ENCODE measurements at places on chromosomes 4 and X.

GRCh38 chr4:81084029-81084428 lies 53.5 kb downstream of the BMP3 start:
- peak; percentile 15 for DNase-seq

DNA sequence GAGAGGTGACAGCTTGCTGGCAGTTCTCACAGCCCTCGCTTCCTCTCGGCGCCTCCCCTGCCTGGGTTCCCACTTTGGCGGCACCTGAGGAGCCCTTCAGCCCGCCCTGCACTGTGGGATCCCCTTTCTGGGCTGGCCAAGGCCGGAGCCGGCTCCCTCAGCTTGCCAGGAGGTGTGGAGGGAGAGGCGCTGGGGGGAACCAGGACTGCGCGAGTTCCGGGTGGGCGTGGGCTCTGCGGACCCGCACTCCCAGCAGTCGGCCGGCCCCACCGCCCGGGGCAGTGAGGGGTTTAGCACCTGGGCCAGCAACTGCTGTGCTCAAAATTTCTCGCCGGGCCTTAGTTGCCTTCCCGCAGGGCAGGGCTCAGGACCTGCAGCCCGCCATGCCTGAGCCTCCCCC lies 47.0 kb upstream of the PTPN13 start:
- no peak for DNase-seq

- DNase-seq: no peak
Observed at GRCh38 chrX:38896724-38897298, 95.6 kb downstream of the MID1IP1 start.

DNA sequence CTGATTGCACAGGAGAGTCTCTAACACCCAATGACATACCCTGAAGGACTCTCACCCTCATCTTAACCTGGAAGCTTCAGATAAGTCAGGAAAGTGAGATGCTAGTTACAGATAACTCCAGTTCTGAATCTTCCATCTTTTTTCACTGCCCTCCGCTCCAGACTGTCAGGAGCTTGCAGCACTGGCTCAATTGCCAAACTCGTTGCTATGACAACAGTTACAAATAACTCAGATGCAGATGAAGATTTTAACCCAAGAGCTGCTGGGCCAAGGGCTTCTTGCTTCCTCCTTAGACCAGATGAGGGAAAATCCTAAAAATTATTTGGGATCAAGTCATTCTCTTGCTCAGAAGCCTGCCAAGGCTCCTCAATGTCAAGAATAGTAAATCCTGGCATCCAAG lies 109.1 kb upstream of the HUWE1 start:
- DNase-seq: peak; percentile 20

- DNase-seq: no peak
Observed at GRCh38 chr4:151600432-151600831, 160.4 kb downstream of the GATB start.

- DNase-seq: no peak
Observed at GRCh38 chr4:15836362-15836761, 58.2 kb downstream of the CD38 start.

DNA sequence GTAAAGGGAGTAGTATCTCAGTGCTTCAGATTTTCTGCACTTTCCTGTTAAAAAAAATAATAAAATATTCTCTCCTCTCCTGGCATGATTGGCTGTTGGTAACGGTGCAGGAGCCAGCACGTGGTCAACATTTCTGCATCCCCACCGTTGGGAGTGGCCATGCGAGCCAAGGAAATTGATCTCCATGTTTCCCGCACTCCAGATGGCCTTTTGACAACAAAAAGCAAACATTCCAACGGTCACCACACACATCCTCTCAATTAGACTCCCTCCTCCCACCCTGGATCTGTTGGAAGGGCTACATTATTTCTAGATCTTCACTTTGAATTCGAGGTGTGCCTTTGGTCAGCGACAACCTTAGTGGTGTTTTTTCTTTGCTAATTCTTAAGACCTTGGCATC lies 45.0 kb downstream of the STK32B start:
- no peak for DNase-seq

- DNase-seq: no peak
Observed at GRCh38 chrX:39000802-39001201, 199.5 kb downstream of the MID1IP1 start.

DNA sequence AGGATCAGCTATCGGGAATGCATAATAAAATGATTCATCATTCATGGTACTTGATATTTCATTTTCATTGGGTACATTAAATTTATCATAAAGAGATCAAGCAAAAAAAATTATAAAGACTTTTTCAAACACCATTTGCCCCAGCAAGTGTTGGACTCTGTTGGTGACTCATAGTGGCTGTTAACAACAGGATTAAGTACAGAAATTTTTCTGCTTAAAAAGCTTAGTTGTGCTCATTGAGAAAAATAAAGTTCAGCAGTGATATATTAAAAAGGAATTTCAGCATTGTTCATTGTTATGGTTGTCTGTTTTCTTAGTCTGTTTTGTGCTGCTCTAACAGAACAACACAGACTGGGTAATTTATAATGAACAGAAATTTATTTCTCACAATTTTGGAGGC lies 86.2 kb upstream of the PCDH10 start:
- no peak for DNase-seq

- DNase-seq: peak; percentile 97
Observed at GRCh38 chrX:153972368-153973126, at the start of gene TMEM187. Gene TMEM187, plus strand, starts transcription at chrX:153972754. Its CDS starts 9,309 bp downstream, at chrX:153982063.

GRCh38 chr4:28976369-28976768 lies 1743.8 kb upstream of the PCDH7 start:
- no peak for DNase-seq

DNA sequence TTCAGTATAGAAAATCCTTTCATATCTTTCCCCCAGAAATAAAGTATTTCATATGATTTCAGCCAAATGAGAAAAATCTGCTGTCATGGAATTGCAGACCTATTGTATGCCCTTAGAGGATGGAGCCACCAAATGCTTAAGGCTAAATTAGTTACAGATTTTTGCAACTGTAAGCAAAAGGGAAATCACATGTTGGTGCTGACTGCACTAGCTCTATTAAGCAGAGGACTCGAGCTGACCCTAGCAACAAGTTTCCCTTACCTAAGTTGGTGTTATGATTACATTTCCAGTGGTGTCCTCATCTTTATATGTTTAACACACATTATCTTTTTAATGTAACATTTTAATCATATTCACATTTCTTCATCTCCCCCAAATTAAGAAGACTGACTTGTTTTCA lies 58.3 kb upstream of the DOCK11 start:
- DNase-seq: no peak

GRCh38 chr4:182577411-182577810 lies 334.2 kb downstream of the TENM3 start:
- no peak for DNase-seq

GRCh38 chr4:48102303-48102702 lies 31.7 kb downstream of the TXK start:
- no peak for DNase-seq

DNA sequence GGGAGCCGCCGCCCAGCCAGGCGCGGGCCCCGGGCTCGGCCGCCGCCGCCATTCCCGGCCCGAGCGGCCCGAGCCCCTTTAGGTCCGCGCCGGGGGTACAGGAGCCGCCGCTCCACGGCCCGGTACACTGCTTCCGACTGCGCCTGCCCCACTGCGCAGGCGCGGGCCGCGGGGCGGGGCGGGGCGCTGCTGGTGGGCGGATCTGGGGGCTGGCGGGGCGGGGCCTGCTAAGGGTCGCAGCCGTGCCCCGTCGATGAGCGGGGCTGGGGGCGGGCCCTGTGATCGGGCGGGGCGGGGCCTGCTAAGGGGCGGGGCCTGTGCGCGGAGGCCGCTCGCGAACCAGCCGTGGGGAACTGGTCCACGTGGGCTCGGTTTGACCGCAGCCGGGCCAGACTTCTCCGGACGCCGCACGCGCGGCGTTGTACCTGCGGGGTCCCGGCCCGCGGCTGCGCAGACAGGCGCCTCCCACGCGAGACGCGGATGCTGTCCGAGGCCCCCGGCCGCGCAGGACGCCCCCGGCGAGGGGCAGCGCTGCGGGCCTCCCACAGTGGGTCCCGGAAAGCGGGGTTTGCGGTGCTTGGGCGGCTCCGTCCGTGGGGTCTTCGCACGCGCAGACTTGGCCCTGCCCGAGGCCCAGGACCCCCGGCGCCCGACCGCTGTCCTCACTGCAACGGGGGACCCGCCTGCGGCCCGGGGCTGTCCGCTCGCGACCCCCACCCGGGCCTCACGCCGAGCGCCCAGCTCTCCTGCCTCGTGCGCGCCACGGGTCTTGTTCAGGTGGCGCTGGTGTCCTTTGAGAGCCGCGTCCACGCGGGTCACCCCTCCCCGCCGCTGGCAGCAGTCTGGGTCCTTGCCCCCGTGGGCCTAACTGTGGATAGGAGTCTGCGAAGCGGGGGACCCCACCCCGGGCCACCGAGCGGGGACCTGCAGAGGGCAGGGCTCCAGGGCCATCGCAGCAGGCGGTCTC lies at the start of gene DGKQ:
Gene DGKQ, minus strand, starts transcription at position 139 of the 967 bp plus-strand sequence. Its CDS starts 87 bp downstream, at position 52.
- peak; percentile 89 for DNase-seq

- no peak for DNase-seq
Observed at GRCh38 chr4:72975488-72975784, 94.1 kb downstream of the COX18 start.

DNA sequence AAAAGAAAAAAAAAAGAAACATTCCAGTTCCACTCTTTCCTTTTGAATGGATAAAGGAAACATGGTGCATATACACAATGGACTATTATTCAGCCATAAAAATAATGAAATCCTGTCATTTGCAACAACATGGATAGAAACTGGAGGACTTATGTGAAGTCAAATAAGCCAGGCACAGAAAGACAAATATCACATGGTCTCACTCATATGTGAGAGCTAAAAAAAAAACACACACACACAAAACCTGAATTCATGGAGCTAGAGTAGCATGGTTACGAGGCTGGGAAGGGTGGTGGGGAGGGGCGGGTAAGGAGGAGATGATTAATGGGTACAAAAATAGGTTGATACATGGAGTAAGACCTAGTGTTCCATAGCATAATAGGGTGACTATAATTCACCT lies 22.4 kb upstream of the SH3KBP1 start:
- DNase-seq: no peak

- no peak for DNase-seq
Observed at GRCh38 chrX:130552444-130553073, 150.8 kb downstream of the RBMX2 start.

- no peak for DNase-seq
Observed at GRCh38 chr4:124768596-124769365, 56.2 kb upstream of the ANKRD50 start.

DNA sequence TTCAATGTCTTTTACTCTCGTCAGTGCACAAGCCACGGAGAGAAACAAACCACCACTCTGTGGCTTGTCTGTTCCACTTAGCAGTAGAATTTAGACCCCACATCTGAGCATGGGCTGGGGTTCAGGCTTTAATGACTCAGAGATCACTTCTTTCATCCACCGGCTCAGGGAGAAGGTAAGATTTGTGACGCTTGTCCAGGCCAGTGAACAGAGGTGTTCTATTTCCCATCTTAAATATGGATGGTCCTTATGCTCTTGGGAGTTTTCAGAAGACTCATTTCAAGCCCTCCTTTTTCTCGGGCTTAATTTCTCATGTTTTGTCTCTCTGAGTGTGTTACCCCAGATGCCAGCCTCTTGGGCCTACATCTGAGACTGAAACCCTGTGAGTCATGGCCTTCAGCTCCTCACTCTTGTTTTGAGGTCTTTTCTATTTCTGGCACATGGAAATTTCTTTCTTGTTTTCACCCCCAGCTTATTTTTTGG lies 127.4 kb upstream of the SFRP2 start:
- DNase-seq: no peak

GRCh38 chrX:37755025-37755424 lies 24.8 kb upstream of the CYBB start:
- DNase-seq: peak; percentile 90

GRCh38 chr4:15455290-15455689 lies 14.4 kb upstream of the CC2D2A start:
- no peak for DNase-seq

GRCh38 chrX:111168314-111168713 lies 72.3 kb downstream of the PAK3 start:
- peak; percentile 44 for DNase-seq

GRCh38 chr4:171441300-171441941 lies 371.8 kb upstream of the GALNTL6 start:
- no peak for DNase-seq

GRCh38 chr4:71472946-71473345 lies 134.1 kb downstream of the SLC4A4 start:
- DNase-seq: no peak

DNA sequence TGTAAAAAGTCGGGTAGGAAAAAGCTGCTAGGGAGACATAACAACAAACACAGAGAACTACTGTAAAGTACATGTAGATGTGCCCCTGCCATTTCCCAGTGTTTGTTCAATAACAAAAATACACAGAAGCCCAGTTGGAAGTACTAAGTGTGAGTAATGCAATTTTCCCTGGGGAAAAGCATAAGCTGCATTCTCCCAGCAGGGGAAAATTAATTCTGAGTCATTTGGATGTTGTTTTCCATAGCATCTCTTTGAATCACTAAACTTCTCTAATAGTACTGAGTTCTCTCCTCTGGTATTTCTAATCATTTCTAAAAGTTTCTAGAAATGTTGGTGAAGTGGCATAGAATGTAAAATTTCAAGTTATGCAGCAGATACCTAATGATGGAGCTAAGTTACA lies 1114.9 kb downstream of the C4orf33 start:
- no peak for DNase-seq

- DNase-seq: peak; percentile 22
Observed at GRCh38 chr4:37188100-37188499, 56.4 kb upstream of the NWD2 start.

DNA sequence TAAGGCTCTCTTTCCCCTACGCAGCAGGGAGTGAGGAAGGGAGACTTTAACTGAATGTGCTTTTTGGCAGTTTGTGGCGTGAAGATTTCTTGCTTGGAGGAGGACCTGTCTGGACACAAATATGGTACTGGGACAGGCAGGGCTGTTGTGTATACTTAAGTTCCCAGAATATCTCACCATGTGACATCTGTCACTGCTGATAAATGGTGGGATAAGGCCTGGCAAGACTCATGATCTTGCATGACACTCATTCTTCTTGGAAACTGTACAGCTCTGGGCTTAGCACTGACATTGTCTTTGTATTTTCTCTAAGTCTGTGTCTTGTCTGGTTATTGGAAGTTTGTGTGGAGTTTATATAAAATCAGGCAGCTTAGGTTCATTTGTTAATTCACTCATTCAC lies 93.1 kb downstream of the STK32B start:
- peak; percentile 48 for DNase-seq

DNA sequence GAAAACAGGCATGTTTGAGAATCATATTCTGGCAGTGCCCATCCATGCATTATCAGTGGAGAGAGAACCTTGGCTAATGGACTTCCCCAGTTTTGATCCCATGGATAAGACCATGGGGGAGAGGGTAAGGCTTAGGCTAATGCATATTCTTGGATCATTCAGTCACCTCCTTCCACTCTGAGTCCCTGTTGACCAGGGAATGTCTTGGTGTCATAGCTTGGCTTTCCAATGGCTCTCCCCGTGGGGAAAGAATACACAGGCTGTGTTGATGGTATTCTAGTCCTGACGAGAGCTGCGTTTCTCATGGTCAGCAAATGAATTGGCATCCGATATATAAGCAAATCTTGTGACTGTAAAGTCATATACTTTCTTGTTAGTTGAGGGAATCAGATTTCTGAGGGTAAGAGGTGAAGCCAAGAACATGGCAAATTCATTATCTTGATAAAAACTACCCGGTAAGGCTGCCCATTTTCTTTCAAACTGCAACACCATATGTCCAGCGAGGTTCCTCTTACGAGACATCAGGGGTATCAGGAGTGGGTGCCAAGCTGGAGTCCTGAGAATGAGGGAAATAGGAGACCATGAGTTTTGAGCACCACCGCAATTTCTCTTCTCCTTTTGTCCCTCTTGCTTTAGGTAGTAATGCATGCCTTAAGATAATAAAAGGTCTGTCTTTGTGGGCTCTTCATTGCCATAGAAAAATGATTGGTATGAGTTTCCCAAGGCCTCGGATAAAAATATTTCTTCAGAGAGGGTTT lies 18.0 kb downstream of the RHOH start:
- no peak for DNase-seq

Measured in hematopoietic multipotent progenitor cell treated with erythropoietin and hydrocortisone succinate and interleukin-3 and kit ligand, for 4 days (in vitro differentiated cells).